Fibroblast of skin of right quadriceps (primary cell): ENCODE measurements at places on chromosomes 5 and 9.
A peak's percentile ranks its signal among the peaks of the same experiment; 100 is the strongest.

- peak; percentile 82 for DNase-seq
Observed at GRCh38 chr9:69122549-69123141, 51.4 kb upstream of the TJP2 start.

- DNase-seq = peak; percentile 73
Observed at GRCh38 chr5:74517700-74518099, 122.8 kb downstream of the ENC1 start.

DNA sequence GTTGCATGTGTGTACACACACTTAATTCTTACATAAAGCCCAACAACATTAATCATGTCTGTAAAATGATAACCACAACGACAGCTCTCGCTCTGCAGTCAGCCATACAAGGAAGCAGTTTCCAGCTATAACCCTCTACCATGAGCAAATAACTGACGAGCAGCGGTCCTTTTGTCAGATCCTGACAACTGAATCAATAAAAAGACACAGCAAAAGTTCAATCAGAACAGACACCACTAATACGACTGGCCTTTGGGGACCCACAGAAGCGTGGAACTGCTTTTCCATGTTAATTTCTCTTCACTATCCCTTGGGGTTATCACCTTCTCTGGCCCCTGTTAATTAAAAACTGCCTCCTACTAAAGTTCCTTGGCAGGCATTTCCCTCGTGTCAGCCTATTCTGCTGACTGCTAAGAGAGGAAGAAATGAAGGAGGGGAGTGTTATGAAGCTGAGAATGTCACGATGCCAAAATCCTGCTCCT lies 722.8 kb upstream of the GRAMD2B start:
- DNase-seq = peak; percentile 67

DNA sequence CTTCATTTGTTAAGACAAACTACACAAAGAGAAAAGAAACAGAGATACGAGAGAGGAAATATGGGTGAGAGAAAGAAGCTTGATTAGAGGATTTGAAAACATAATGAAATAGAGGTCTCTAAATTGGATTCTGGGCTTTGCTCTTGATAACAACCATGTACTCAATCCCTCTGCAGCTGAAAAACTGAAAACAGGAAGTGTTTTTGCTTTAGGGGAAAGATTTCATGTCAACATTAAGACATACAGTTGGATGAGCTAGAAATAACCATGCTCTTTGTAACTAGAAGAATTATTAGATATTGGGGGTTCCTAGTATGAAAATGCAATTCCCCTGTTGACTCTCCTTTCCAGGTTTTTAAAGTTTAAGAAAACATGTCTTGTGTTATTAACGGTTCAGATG lies 21.9 kb downstream of the CRHBP start:
- DNase-seq = no peak

GRCh38 chr5:139381837-139382761 lies 998 bp downstream of the SLC23A1 start:
- DNase-seq = no peak

DNA sequence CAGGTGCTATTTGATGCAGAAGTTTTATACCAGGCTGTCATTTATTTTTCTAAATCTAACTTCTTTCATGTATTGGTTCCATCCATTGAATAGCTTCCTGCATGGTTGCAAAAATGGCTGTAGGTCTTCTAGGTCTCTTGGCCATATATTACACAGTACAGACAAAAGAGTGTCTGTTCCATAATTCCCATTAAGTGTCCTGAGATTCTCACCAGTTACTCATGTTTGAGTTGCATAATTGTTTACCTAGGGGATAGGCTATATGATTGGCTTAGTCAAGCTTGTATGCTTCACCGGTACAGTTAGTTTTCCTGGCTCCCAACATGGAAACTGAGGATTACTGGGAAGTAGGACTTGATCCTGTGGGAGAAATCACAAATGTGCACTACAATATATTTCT lies 399.4 kb upstream of the NUDT12 start:
- DNase-seq = no peak

DNA sequence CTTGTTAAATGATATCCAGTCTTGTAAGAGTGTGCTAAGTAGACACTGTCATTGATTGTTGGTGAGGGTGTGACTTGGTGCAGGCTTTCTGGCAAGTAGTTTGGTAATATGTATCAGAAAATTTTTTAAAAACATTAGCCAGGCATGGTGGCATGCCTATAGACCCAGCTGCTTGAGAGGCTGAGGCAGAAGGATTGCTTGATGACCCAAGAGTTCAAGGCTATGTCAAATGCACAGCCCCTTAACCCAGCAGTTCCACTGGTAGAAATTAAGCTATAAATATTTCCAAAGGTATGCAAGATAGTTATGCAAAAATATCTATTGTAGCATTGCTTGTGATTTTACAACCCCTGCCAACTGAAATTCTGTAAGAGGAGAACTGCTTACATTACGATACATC lies 24.2 kb downstream of the ZBTB43 start:
- DNase-seq = no peak

DNA sequence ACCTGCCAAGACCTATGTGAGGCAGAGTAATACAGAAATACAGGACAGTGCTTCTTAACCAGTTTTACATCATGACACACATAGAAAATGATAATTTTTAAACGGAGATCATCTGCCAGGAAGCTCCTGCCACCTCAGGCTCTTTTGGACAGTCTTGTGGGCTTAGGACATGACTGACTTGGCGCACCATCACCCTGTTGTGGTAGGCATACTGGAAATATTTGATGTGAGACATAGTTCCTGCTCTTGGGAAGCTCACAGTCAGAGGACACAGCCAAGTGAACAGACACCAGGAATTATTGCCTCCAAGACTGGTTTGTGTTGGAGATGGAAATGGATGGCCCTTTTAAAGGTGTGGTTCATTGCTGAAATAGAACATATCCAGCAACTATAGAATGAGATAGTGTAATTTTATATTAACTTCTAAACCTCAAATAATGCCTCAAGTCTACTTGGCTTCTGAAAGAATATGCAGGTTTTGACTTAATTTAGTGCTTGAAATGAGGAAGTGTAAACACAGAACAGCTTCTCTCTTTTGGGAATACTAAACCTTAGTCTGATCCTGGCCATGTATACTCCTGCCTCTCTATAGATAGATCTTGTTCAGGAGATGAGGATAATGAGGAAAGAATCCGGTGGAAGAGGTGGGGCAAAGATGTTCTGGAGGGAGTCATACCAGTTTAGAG lies 19.7 kb downstream of the CPEB4 start:
- no peak for DNase-seq
